ENCODE measurements at places on chromosomes 7 and 10.
A peak's percentile ranks its signal among the peaks of the same experiment; 100 is the strongest.

- DNase-seq: no peak
Measured at GRCh38 chr10:101258179-101258885, 29.1 kb upstream of the LBX1 start.

DNA sequence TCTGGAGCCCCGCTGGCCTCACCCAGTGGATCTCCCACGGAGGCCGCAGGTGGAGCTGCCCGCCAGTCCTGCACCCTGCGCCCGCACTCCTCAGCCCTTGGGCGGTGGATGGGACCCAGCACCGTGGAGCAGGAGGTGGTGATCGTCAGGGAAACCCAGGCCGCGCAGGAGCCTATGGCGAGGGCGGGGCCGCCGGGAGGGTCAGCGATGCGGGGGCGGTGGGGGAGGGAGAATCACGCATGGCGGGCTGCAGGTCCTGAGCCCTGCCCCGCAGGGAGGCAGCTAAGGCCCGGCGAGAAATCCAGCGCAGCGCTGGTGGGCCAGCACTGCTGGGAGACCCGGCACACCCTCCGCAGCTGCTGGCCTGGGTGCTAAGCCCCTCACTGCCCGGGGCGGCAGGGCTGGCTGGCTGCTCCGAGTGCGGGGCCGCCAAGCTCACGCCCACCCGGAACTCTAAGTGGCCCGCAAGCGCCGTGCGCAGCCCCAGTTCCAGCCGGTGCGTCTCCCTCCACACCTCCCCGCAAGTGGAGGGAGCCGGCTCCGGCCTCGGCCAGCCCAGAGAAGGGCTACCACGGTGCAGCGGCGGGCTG, 524.8 kb upstream of the TPK1 start:
- DNase-seq: no peak

DNA sequence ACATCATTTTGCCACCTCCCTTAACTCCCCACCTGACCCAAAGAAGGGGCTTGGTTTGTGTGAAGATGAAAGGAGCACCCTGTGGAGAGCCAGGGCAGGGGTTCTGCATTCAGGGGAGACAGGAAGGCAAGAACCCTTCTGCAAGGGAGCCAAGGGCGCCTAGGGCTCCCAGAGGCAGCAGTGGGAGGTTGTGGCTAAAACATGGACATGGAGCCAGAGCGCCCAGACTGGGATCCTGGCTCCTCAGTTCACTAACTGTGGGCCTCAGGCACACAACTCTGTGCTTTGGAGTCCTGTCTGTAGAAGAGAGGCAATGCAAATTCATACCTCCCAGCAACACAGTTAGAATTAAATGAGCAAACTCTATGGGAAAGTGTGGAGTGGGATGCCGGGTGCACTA, 123.1 kb upstream of the MACROH2A2 start:
- DNase-seq: no peak

GRCh38 chr10:86337121-86337601, 29.4 kb downstream of the GRID1 start:
- no peak for DNase-seq

- DNase-seq: no peak
Measured at GRCh38 chr10:131533846-131534526, 222.5 kb upstream of the TCERG1L start.

DNA sequence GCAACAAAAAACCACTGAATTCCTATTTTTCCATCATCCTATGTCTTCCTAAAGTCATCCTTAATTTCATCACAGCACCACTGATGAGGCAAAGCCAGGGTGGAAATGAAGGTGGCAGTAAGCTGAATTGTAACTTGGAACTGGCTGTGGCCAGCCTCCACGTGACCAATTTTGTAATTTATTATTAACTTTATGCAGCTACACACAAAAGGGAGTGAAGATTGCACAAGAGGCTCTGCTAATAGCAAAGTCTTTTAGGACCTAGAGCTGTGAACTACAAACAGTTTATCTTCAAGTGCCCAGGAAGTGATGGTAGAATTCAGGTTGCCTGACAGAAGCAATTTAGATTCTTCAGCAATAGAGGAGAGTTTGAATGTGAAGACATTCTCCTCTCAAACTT, 176.4 kb downstream of the CCDC71L start:
- DNase-seq: no peak

- no peak for DNase-seq
Measured at GRCh38 chr7:93890464-93891068, at the start of gene TFPI2. TSS of gene TFPI2 (minus strand) at chr7:93890753. CDS start at chr7:93890678, 75 bp downstream.

- DNase-seq: peak; percentile 78
Measured at GRCh38 chr10:77836299-77836820, 90.2 kb downstream of the DLG5 start.

DNA sequence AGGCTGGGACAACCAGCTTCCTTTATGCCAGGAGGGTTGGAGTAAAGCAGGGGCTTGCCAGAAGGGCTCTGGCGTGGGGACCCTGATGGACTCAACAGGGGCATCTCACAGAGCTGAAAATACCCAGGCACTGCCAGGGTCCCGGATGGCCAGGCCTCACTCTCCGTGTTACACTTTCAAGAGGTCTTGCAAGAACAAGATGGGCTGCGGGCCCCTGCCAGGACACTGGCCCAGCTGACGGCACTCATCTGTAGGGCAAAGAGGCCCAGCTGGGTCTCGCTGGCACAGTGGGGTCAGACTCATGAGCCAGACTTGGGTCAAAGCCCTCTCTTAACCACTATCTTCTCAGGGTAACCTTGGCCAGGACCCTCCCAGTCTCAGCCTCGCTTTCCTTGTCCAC, 90.9 kb downstream of the FAM53B start:
- no peak for DNase-seq

GRCh38 chr7:40884241-40884640, 749.4 kb downstream of the SUGCT start:
- DNase-seq: no peak

DNA sequence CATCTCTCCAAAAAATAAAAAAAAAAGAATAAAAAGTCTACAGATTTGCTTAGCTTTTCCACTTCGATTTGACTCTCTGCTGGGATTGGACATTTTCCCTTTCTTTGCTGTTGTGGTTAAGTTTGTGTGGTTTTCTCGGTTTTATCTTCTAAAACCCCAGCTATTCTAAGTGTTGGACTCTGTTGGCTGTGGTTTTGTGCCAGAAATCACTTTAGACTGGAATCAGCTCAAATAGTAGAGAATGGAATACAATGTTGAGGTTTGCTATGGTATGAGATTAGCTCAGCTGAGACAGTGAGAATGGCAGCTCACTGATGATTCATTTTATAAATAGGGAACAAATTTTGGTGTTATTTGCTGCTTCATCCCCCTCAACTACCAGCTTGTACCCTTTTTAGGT, 116.0 kb downstream of the BUB3 start:
- no peak for DNase-seq

DNA sequence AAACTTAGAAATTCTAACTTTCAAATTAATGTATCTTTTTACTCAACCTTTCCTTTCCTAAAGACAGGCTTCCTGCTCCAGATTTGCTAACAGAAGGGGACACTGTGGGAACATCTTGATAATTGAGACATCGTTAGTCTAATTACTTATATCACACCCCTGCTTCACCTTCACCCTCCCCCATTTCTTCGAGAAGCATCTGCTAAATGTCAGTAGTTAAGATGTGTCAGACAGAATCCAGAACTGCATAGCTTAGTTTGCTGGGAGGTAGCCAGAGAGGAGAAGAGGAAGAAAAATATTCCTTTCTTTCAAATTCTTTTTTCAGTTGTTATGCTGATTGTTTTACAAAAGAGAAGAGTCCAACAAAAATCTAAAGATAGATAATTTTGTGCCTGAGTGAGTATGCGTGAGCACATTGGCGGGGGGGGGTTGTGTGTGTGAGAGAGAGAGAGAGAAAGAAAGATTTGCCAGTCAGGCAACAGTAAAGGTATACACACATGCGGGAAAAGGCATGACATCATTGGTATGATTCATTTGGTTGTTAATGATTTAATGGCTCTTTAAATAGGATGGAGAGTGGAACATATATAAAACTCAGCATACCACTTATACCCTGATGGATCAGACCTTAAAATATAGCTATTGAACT, 192.4 kb downstream of the PTN start:
- DNase-seq: no peak

DNA sequence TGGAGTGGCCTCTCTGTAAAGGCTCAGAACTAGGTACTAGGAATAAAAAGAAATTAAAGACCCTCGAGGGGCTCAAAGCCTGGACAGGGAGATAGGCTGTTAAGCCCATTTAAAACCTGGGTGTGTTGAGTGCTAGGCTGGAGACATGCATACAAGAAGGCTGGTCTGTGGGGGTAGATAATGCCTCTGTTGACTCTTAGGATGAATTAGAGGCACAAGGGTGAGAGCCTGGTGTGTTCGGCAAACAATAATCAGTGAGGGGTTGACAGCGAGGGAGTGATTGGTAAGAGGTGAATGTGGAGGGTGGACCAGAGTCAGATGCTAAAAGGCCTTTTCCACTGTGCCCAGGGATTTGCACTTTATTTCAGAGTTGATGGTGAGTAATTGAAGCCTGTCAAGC, 12.7 kb downstream of the GSTO2 start:
- DNase-seq: no peak

GRCh38 chr10:114046087-114046458, 2.4 kb downstream of the ADRB1 start:
- DNase-seq: no peak

DNA sequence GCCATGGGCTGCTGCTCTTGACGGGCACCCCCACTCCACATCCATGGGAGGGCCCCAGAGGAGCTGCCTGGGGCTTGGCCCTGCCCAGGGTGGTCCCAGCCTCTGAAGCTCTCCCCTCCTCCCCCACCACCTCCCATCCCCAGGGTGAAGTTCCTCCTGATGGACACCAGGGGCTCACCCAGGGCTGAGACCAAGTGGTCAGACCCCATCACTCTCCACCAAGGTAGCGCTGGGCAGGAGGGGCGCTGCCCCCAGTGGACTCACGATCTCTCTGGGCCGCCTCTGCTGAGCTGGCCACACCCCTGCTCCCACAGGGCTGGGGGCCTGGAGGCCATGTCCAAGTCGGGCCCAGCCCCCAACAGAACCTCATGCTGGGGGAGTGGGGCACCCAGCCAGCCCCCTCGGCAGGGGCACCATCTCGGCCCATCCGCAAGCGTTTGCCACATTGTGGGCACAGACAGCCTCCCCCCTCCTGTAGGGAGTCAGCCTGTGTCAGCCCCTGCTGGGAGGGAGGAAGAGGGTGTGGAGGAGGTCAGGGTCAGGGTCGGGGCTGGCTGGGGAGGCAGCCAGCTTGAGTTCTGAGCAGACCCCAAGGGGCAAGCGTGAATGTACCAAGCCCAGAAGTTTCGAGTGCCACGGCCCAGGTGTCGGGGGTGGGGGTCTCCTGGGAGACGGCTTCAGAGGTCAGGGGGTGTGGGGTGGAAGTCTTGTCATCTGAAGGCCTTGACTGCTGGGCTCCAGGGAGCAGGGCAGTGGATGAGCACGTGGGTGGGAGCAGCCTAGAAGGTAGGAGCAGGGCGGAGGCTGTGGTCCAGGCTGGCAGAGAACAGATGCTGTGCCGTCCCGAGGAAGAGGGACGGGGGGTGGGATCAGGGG, 2.8 kb downstream of the UPK3B start:
- DNase-seq: peak; percentile 15

GRCh38 chr7:98265841-98266271, 13.8 kb upstream of the TECPR1 start:
- no peak for DNase-seq

- DNase-seq: peak; percentile 29
Measured at GRCh38 chr10:59830601-59831259, 75.6 kb downstream of the CCDC6 start.

DNA sequence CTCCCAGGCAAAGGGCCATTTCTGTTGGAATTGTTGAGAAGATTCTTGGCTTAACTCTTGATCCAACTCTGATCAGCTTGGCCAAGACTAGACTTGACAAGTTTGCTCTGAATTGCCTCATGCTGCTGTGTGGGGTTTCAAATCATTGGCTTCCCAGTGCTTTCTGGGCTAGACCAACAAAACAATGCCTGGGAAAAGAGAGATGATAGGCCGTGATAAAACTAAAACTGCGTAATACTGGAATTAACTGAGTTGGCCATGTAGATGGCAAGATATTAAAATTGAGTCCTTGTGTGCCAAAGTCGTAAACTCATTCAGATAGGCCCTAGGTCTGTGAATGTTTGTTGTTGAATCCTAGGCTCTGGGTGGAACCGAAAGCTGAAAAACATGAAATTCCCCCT, 222.6 kb downstream of the MGMT start:
- DNase-seq: no peak

GRCh38 chr7:1055491-1055955, 11.2 kb downstream of the GPR146 start:
- no peak for DNase-seq

- no peak for DNase-seq
Measured at GRCh38 chr10:48469516-48470020, 135.3 kb downstream of the ARHGAP22 start.

GRCh38 chr7:150567871-150568301, 696 bp downstream of the GIMAP4 start:
- no peak for DNase-seq

DNA sequence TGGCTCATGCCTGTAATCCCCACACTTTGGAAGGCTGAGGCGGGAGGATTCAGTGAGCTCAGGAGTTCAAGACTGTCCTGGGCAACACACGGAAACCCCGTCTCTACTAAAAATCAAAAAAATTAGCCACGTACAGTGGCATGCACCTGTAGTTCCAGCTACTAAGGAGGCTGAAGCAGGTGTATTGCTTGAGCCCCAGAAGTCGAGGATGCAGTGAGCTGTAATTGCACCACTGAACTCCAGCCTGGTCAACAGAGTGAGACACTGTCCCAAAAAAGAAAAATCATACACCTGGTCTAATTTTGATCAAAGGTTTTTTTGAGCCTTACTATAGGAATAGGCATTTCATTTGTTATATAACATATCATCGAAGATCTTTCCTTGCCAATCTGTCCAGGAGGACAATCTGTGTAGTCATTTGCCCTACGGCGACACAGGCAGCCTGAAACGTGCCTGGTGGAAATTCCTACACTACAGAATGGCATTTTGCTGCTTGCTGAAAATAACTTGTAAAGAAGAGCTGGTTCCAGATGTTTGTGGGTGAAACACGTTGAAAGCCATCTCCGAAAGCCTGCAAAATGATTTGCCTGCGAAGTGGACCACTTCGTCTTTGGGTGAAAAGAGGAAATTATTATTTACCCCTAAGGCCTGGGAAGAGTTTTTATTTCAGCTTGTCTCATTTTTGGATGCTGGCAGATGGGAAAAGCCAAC, 31.3 kb upstream of the GDI2 start:
- DNase-seq: no peak

DNA sequence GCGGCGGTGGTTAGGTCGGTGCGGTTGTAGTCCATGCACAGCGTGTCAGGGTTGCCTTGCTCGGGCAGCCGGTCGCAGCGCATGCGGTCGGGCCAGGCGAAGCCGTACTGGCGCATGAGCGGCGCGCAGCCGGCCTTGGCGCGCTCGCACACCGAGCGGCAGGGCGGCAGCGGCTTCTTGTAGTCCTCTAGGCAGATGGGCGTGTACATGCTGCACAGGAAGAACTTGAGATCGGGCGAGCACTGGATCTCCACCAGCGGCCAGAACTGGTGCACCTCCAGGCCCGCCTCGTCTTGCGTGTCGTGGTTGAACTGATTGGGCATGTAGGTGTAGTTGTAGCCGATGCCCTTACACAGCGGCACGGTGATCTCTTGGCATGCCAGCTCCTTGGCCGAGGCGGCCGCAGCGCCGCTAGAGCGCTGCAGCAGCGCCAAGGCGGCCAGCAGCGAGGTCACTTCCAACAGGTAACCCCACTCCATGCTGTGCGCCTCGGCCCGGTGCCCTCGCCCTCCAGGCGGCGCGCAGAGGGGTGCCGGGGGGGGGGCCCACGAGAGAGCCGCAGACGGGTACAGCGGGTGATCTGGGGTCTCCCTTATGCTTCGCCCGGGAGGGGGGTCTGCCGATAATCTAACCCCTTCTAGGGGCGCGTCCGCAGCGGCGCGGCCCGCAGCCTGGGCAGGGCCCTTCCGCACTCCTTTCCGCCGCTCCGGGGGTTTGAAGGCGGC, 983 bp downstream of the FZD8 start:
- DNase-seq: peak; percentile 68
